ENCODE measurements at places on chromosomes 1 and 21.

- DNase-seq: no peak
Observed at GRCh38 chr1:1119272-1119890, 3.5 kb upstream of the C1orf159 start.

GRCh38 chr1:214859647-214860046, 222.9 kb upstream of the KCNK2 start:
- DNase-seq: no peak

GRCh38 chr1:176517484-176517883, 54.5 kb downstream of the PAPPA2 start:
- DNase-seq: no peak

- DNase-seq: no peak
Observed at GRCh38 chr1:169022648-169023047, 83.8 kb upstream of the ATP1B1 start.

DNA sequence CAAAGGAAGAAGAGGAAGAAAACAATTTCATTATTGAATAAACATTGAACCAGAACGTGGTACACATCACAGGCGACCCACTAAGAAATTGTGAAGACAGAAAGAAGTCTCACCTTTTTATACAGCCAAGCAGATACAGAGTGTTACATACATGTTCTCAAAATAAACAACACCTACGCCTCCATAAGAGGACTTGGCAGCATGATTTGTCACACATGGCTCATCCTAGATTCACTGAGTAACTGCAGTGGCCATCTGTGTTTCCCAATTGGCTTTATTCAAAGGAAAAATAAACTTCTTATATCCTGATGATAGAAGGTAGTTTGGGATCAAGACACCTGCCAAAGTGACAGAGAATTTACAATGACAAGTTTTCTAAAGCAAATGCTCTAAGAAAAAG, 7.6 kb upstream of the KRTAP19-8 start:
- no peak for DNase-seq

- no peak for DNase-seq
Observed at GRCh38 chr1:45530632-45531135, 9.0 kb upstream of the PRDX1 start.

DNA sequence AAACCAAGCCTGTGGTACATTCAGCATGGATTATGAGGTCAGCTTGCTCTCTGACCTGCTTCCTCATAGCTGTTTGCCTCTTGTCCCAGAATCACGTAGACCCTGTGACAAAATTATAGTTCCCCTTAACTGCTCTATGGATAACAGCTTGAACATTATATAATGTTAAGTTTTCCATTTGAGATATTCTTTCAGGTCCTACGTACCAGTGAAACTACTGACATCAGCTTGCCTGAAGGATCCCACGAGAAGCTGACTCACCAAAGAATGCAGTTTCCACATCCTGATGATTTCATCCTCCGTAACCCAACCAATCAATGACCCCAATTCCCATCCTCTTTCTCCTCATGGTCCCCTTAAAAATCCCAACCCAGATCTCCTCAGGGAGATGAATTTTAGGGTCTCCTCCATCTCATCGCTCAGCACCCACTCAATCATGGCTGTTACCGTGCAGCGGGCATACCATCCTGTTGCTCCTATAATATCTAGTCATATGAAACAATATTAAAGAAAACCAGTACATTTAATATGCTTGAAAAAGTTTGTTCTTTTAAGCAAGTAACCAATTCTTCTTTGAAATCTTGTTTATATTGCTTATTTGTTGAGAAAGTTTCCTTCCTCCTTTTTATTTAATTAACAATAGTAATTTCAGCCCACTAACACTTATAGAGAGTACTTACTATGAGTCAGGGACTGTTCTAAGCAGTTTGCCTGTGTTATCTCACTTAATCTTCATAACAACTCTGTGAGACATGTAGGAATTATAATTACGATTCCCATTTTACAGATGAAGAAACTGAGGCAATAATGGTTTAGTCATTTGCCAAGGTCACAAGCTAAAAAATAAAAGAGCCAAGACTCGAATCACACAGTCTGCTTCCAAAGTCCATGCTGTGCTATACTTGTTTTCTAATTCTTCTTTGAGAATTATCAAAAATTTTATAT, 27.4 kb downstream of the CHML start:
- no peak for DNase-seq

- DNase-seq: no peak
Observed at GRCh38 chr1:4734219-4734618, 79.8 kb downstream of the AJAP1 start.

DNA sequence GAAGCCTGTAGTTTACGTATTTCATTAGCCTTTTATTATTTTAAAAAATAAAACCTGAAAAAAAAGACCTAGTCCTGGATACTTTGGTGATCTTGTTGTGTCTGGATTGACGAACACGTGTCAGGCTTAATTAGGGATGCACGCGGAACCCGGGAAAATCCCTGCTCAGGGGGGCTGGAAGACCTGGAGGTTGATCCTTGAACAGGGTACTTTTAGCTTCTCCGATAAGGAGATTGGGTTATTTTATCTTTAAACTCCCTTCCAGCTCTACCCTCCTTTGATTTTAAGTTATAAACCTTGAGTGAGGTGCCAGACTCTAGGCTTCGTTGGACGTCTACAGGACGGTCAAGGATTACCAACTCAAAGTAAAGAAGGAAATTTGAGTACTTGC, 552 bp upstream of the ZNF691 start:
- no peak for DNase-seq

DNA sequence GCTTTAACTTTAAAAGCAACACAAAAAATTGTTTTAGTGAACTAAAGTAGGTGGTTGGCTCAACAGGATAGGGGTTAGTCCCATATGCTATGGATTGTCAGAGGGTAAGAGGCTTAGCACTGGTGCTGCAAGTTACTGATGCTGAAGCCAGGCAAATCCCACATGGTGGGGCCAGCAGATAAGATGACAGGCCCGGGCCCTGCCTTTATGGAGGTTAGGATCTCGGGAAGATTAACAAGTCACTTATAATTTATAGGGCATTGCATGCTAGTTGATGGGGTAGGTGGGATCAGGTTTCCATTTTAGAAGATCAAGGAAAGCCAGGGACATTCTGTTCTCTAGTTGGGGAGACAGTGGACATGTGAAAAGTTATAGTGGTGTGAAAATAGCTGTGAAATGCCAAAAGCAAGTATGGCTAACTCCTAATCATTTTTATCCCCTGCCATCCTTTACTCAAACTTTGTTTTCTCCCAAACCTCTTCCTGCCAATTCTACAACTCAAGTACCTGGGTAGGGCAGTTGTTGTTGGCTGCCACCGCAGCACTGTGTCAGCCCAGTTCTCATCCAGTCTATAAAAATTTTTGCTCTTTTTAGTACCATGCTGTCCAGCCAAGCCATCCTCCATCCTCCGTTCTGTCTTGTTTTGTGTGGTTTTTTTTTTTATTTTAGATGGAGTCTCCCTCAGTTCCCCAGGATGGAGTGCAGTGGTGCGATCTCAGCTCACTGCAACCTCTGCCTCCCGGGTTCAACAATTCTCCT, 10.3 kb downstream of the CHAF1B start:
- no peak for DNase-seq

GRCh38 chr1:3779912-3780416, 7.4 kb downstream of the SMIM1 start:
- no peak for DNase-seq

DNA sequence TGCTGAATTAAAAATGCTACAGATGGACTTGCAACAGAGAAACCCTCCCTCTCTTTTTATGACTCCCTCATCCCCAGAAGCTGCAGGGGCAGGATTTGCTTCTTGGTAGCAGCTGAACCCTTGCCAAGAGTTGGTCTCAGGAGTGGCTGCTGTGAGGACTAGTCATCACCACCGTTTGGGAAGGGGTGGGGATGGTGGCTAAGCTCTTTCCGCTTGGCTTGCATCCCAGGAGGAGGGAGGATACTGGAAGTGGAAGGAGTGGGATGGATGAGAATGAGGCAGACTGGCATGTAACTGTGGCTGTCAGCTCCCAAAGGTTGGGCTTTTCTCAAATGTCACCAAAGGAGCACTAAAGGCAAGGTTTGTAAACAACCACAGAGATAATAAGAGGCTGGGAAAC, 50.8 kb upstream of the COL24A1 start:
- no peak for DNase-seq

- no peak for DNase-seq
Observed at GRCh38 chr1:98210064-98210463, 289.2 kb upstream of the DPYD start.

DNA sequence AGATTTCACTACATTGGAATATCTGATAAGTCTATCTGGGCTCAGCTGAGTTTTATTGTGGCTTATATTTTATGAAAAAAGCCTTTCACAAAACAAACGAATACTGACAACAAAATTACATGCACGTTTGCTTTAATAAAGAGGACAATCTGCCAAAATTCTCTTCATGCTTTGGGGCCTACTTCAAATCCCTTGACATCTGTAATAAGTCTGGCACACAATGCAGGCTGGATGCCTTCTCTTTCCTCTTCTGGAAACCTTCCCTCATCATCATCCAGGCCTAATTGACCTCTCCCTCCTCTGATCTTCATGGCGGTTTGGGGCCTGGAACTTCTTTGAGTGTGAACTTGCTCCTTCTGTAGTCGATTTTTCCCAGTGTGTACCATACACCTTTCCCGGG, 70.3 kb downstream of the MAP10 start:
- DNase-seq: no peak

- DNase-seq: no peak
Observed at GRCh38 chr1:38465460-38465859, 394.1 kb downstream of the RRAGC start.

DNA sequence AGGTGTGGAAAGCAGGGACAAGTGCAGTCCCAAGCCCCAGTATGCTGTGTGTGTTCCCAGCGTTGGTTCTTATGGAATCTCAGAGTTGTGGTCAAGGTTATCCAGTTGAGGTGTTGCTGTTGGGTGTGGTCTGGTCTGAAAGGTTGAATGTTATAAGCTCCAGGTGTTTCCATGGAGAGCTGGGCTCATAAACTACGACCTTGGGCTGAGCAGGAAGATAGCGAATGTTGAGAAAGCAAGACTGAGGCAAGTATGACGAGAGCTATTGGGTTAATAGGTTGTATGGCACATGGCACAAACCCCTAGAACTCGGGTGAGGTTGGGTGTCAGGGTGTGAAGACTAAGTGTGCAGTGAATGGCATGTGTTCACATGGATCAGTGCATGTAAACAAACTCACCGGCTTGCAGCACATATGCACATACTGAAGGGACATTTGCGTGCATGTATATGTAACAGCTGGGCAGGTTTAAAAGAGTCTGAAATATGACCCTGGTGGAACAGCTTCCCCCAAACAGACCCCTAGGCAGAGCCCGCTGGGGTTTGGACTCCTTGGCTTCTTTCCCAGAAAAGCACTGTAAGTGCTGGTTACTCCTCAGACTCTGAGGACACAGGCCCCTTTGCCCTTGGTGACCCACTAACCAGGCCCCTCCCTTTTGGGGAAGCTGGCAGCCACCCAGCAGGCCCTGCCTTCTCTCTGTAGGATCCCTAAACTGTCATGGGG, 117.5 kb downstream of the NAV1 start:
- no peak for DNase-seq

- DNase-seq: no peak
Observed at GRCh38 chr1:237834461-237834860, 56.3 kb downstream of the ZP4 start.

DNA sequence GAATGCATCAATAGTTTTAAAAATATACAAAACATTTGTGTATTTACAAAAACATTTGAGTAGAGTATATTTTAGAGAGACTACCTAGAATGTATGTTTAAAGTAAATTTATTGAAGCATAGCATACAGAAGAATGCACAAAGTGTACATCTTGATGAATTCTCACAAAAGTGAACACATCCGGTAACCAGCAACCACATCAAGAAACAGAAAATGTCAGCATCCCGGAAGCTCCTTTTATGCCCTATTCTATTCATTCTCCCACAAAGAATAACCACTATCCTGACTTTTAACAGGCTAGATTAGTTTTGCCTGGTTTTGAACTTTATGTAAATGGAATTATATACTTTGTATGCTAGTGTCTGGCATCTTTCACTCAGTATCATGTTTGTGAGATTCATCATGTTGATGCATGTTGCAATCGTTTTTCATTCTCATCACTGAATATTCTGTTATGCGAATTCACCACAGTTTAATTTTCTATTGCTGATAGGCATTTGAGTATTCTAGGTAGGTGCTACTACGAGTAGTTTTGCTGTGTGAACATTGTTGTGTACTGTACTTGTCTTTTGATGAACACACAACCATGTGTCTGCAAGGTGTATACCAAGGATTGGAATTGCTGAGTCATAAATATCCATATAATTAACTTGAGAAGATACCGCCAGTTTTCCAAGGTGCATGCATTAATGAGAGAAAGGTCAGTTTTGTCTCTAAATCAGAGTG, 75.4 kb downstream of the CACHD1 start:
- DNase-seq: no peak

DNA sequence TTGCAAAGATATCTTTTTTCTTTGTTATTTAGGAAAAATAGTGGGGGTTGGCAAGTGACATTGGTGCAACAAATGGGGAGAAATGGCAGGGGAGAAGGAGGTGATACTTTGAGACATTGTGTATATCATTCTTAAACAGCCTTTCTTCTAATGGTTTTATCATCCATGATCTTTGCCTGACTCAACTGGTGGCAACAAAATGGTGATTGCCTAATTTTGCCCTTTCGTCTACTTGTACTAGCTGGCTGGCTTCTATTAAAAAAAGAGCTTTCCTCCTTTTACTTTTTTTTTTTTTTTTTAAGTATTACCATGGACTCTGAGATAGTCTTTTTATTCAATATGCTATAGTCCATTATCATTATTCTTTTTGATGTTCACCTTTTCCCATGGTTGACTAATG, 27.7 kb downstream of the DESI2 start:
- no peak for DNase-seq

Measured in NCI-H774 (cell line).